NCI-H187 (cell line): ENCODE measurements at places on chromosomes 12 and 14.

DNA sequence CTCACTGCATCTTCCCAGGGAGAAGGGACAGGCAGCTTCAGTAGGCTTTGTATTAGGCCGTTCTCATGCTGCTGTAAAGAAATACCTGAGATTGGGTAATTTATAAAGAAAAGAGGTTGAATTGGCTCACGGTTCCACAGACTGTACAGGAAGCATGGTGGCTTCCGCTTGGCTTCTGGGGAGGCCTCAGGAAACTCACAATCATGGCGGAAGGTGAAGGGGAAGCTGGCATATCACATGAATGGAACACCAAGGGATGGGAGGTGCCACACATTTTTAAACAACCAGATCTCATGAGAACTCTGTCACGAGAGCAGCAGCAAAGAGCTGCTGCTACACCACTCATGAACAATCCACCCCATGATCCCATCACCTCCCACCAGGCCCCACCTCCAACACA lies 182.2 kb upstream of the SFSWAP start:
- DNase-seq: no peak

GRCh38 chr14:104697317-104697703 lies 7.9 kb downstream of the INF2 start:
- no peak for DNase-seq

- no peak for DNase-seq
These were observed 42.6 kb downstream of the LIMA1 start for GRCh38 chr12:50240792-50241114.

- no peak for DNase-seq
These were observed 112.0 kb upstream of the TMPO start for GRCh38 chr12:98403385-98403784.

- no peak for DNase-seq
These were observed 70.1 kb upstream of the CSRP2 start for GRCh38 chr12:76948879-76949278.

DNA sequence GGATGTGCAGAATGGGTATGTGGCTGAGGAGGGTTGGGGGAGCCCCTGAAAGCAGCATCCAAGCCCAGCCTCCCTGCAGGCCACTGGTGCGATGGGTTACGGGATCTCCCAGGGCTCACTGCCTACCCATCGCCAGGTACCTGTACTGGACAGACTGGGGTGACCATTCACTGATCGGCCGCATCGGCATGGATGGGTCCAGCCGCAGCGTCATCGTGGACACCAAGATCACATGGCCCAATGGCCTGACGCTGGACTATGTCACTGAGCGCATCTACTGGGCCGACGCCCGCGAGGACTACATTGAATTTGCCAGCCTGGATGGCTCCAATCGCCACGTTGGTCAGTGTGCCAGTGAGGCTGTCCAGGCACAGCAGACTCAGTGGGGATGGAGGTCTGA lies 18.3 kb upstream of the NXPH4 start:
- DNase-seq: no peak

GRCh38 chr12:41794336-41794735 lies 350.3 kb downstream of the GXYLT1 start:
- no peak for DNase-seq
